Stimulated activated naive CD8-positive, alpha-beta T cell treated with anti-CD3 and anti-CD28 coated beads, Interleukin-15, amount 100 ng/mL, for 72 hours (primary cell): ENCODE measurements at places on chromosomes 6 and 20.

- no peak for DNase-seq
Measured at GRCh38 chr20:326645-327185, 1.4 kb downstream of the SOX12 start.

DNA sequence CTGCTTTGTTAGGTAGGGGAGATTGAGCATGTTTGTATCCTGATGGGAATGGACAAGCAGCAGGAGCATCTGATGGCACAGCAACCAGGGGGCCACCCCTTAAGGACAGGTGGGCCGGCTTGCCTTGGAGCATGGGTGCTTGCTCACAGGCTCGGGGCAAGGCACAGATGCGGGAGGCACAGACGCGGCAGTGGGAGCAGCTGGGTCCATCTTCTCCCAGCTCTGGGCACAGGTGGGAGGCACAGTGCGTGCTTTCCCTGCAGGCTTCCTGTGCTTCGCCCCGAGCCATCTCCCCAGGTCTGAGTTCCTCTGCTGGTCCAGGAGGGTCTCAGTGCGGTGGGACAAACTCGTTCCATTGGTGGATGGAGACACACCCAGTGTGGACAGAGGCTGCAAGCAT is 73.6 kb upstream of the BHLHE23 start:
- DNase-seq: no peak

DNA sequence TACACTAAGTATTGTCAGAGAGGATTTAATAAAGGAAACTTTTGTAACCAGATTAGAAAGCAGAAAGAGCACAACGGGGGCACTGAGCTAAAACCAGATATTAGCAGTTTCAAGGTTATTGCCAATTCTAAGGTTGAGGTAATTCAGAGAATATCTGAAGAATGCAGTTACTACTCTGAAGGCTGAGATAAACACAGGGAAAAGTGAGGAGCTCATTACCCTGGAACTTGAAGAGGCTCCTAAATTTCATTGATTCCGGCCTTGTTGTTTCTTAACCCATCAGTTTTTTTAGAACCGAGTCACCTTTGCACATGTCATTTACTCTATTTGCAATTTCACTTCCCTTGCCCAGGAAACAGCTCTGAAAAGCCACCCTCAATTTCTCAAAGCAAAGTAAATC is 72.4 kb upstream of the BTBD3 start:
- no peak for DNase-seq

DNA sequence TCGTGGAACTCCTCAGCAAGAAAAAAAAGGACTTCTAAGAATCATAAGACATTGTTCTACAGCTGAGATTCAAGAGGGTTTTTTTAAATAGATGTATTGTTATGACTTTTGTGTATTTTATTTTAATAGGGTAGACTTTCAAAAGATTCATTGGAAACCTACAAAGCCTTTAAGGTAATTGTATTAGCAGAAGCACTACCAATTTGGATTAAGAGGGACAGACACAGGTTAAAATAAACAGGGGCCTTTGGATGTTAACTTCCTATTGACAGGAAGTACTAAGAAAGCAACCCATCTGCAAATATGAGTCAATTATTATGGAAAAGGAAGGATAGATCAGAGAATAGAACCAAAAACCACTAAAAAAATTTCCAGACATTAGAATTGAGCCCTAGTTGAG is 153.5 kb downstream of the HDGFL1 start:
- no peak for DNase-seq

GRCh38 chr6:158629367-158630221 is 14.9 kb downstream of the DYNLT1 start:
- no peak for DNase-seq

DNA sequence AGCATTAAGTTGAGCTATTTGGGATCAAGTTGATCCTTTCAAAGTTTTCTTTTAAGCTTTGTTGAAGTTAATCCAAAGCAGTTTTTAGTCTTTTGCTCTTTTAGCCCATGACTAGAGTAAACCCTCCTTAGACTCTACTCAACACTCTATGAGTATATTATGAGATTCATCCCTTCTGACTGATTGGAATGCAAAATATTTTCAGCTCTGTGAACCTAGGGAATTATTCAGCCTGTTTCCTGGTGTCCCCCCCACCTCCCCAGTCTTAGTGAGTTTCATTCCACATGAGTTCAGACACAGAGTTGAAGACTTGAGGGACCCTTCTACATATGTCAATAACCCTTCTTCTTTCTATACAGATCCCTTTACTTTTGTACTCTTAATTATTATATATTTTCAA is 413.7 kb downstream of the RFPL4B start:
- DNase-seq: no peak

DNA sequence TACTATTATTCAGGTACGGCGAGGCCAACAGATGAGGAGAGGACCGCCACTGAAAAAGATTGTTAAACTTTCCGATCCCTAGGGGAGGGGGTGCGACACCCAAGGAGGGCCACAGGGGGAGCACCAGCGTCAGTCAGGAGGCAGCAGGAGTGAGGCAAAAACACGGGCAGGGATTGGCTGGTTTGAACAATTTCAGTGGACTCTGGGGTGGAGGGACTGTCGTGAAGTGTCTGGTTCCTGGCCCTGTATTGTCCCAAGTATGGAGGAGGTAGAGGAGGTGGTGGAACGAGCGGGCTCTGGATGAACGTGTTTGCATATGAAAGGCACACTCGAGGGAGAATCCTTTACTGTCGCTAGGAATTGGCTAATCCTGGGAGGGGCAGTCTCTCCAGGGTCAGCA is 32.5 kb upstream of the MCUR1 start:
- DNase-seq: no peak

GRCh38 chr6:113818578-113818977 is 38.6 kb upstream of the MARCKS start:
- no peak for DNase-seq

DNA sequence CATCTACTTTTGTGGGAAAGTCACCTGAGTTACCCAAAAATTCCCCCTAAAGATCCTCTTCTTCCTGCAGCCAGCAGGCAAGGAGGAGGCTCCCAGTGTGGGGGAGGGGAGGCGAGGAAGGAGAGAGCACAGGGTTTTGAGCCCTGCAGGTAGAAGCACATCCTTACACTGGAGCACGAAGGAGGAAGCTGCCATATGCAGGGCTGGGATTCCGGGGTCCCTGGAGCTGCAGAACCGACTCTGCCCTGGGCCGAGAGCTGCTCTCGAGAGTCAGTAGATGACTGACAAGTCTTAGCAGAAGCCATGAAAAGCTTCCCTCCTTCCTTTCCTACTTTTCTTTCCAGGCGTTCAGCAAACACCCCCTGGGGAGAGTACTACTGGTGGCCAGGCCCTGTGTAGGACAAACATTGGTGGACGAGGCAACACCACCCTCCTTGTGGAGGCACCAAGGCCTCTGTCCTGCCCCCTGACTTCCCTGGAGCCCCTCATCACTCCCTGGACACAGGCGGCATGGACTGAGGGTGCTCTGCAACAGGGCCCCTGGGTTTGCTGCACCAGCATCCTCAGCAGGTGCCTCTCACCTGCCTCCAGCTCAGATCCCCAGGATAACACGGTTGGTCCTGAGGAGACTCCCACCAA is 211.7 kb upstream of the CST7 start:
- no peak for DNase-seq

GRCh38 chr6:55868771-55869479 is 6.5 kb downstream of the BMP5 start:
- peak; percentile 50 for DNase-seq

GRCh38 chr6:147734151-147734550 is 225.7 kb downstream of the SAMD5 start:
- no peak for DNase-seq
